Right lung (tissue), 10 donors: ENCODE measurements at places on chromosomes 1 and 21. TPM values are rescaled to one million over a fixed set of nuclear protein-coding genes. Genes with fewer than 3 reads are reported as not detected.

Gene EXO1
- 13.7 TPM for polyA plus RNA-seq

GRCh38 chr1:182301467-182302198 lies 90.0 kb downstream of the GLUL start:
- DNase-seq = peak; percentile 59

- no peak for DNase-seq
Measured at GRCh38 chr1:2539312-2539907, 9.3 kb upstream of the HES5 start.

DNA sequence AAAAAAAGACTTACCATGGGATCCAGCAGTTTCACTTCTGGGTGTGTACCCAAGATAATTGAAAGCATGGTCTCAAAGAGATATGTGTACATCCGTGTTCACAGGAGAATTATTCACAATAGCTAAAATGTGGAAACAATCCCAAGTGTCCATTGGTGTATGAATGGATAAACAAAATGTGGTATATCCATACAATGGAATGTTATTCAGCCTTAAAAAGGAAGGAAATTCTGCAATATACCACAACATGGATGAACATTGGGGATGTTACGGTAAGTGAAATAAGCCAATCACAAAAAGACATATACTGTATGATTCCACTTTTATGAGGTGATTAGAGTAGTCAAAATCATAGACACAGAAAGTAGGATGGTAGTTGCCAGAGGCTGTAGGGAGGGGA lies 7.0 kb upstream of the TUT4 start:
- no peak for DNase-seq

- DNase-seq = no peak
Measured at GRCh38 chr1:69258842-69259241, 308.9 kb upstream of the LRRC7 start.

GRCh38 chr1:228172591-228173527 lies 7.3 kb downstream of the IBA57 start:
- DNase-seq = no peak

DNA sequence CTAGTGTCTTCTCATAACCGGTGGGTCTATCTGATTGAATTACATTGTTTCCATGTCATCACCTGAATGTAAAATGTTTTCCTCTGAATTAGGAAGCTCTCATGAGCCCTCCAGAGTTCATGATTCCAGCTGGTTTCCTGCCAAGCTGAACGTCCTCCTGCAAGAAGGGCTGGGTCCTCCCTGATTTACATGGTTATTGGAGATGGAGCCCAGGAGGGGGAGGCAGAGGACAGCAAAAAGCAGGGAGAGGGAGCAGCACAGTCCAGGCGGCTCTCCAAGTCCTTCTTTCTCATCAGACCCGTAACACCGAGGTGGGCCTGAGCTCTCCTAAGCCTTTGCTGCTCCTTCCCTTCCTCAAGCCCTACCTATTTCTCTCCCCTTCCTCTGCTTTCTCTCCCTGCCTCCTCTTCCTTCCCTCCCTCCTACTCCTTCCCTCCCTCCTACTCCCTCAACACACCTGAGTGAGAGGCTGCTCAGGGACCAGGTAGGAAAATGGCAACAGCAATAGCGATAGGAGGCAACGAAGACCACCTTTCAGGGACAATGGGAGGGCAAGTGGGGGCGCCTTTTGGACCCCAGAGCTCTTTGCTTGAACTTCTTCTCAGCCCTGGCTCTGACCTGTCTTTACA lies 265.9 kb downstream of the PRDM2 start:
- DNase-seq = peak; percentile 70

- DNase-seq = no peak
Measured at GRCh38 chr1:11051781-11052511, 4.9 kb upstream of the MASP2 start.

DNA sequence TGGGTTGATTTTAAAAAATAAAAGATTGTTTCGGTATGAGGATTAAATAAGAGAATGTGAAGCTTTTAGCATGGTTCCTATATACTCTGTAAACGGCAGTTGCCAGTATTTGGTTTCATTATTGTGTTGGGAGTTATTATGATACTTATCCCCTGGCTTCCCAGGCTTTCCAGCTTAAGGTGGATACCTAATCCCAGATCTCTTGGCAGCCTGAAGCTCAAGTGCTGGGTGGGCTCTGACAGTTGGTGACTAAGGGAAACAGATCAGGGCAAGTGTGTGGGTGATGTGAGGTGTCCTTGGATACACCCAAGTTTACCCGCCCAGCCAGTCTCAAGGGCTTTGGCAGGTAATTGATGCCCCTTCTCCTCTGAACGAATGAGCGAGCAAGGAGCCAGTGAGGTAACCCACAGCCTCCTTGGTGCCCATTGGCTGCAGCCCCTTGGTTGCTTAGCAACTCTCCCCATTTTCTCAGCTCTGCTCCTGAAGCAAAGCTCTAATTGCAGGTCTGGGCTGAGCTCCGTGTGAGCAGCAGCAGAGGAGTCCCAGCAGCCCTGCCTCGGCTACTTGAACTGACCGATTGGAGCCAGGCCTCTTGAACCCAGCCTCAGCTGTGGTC lies 6.1 kb downstream of the IPO13 start:
- DNase-seq = no peak

DNA sequence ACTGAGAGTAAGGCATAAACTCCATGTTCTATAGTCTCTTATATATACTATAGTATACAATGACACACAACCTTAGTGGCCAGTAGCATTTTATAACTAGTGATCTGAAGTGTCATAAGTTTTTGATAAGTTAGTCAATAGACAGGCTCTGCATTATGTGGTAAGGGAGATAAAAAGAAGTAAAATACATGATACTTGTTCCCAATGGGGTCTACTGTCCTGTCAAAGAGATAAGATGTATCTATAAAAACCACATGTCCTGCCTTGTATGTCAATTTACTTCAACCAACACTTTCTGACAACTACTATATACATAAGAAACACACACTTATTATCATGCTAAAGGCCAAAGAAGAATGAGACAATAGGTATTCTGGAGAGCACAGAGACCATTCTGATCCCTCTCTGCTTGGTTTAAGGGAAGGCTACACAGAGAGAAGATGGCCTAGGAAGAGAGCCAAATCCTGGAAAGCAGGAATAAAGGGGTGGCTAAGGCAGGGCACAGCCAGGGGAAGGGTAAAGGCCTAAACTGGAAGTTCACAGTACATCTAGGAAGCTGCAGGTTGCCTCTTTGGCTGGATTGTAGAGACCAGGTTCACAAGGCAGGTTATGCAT lies 91.4 kb downstream of the LYST start:
- no peak for DNase-seq

GRCh38 chr1:163450986-163451385 lies 129.2 kb downstream of the NUF2 start:
- no peak for DNase-seq

- DNase-seq = no peak
Measured at GRCh38 chr1:51415963-51416362, 85.6 kb upstream of the TTC39A start.

Gene CLCNKB
- polyA plus RNA-seq = 5.7 TPM

- peak; percentile 59 for DNase-seq
Measured at GRCh38 chr1:228697207-228698016, 37.9 kb upstream of the RHOU start.

GRCh38 chr1:234684856-234685255 lies 74.9 kb upstream of the IRF2BP2 start:
- no peak for DNase-seq

GRCh38 chr1:207314816-207315215 lies 6.7 kb upstream of the CD55 start:
- no peak for DNase-seq

Gene MECR
- polyA plus RNA-seq = 33.0 TPM
